ENCODE measurements at places on chromosomes 6 and 20.

- no peak for DNase-seq
These were observed 36.9 kb downstream of the APCDD1L start for GRCh38 chr20:58478141-58478805.

DNA sequence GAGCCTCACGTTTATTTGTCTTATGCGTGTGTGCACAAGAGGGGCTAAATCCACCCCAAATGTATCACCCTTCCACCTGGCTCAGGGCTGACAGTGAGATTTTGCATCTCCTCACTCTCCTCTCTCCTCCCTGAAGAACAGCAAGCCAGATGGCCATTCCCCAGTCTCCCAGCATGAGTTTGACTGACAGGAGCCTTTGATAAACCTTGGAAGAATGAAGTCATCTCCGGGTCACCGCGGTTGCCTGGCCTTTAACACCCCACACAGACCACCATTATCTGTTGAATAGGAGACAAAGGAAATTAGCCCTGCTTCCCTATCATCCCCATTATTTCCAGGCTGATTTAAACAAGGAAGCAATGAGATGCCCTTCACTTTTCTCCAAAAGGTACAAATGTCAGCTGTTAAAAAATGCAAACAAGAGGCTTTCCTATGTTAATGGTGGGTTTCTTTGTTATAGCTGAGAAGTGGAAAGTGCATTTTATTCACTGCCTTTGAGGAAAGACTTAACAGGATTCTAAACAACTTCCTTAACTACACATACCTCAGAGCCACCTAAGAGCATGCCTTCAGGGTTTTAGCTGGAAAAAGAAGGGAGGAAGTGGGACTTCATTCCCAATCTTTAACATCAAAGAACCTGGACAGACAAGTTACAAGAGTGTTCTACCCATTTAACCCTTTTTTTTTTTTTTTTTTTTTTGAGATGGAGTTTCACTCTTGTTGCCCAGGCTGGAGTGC lies 524.8 kb upstream of the ID4 start:
- peak; percentile 70 for DNase-seq

DNA sequence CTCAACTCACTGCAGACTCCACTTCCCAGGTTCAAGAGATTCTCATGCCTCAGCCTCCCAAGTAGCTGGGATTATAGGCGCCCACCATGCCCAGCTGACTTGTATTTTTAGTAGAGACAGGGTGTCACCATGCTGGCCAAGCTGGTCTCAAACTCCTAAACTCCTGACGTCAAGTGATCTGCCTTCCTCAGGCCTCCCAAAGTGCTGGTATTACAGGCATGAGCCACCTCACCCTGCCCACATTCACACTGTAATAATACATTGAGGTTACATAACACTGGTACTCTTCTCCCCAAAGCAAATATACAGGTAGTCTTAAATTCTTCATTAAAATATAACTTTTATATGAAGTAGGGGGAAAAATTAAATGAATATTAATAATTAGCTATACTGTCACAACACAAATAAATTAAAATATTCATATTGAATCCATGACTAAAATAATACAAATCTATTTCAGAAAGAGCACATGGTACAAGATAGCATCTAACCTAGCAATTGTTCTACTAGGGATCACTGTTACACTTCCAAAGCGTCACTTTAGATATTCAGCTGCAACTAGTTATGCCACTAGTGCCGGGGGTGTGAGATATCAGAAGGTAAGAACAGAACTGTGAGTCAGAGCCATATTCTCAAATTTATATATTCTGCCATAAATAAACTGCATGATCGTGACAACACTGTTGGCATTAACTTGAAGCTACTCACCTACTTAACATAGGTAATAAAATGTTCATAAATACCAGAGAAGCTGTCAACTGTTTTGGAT lies 169.1 kb upstream of the SHLD1 start:
- DNase-seq = no peak

DNA sequence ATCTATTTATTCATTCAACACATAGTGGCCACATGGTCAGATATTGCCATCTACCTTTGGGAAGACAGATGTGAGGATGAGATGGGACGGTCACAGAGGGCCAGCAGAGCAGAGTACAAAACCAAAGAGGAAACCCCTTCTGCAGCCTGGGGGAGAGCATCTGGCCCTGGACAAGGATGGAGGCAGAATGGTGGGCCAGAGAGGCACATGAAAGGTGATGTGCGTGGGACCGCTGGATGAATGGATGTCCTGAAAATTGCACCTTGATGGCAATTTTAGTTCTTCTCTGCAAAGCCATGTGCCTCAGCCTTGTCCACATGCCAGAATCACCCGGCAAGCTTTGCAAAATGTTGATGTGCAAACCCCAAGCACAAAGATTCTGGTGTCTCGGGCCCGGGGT lies 77.4 kb upstream of the CD93 start:
- no peak for DNase-seq
